ENCODE measurements at places on chromosomes 3 and 15. TPM values are rescaled to one million over a fixed set of nuclear protein-coding genes. Genes with fewer than 3 reads are reported as not detected.

The DISP2 gene
- 0.25 TPM for total RNA-seq

The HPS3 gene
- total RNA-seq = 5.1 TPM

The WNT7A gene
- not detected for total RNA-seq

The FAIM gene
- total RNA-seq = 3.5 TPM

The SAMD7 gene
- not detected for total RNA-seq

The SEMA6D gene
- 2.7 TPM for total RNA-seq

The OSTN gene
- total RNA-seq = not detected

The LYZL4 gene
- total RNA-seq = not detected

The SEMA3F gene
- total RNA-seq = 4.0 TPM

The GNAI2 gene
- 115 TPM for total RNA-seq

The MRPL46 gene
- 35.1 TPM for total RNA-seq

The RPP14 gene
- 9.7 TPM for total RNA-seq

The ROPN1 gene
- not detected for total RNA-seq

The PIGZ gene
- total RNA-seq = 3.8 TPM

The LRRC31 gene
- 1.7 TPM for total RNA-seq

Measured in left lobe of liver (tissue), 2 donors.